ENCODE measurements at places on chromosomes 12 and 14.

- no peak for DNase-seq
Observed at GRCh38 chr14:72519543-72519942, 374.4 kb downstream of the DPF3 start.

GRCh38 chr12:11477110-11477509 lies 81.7 kb upstream of the PRB2 start:
- no peak for DNase-seq

GRCh38 chr12:20398686-20399085 lies 30.3 kb downstream of the PDE3A start:
- no peak for DNase-seq

GRCh38 chr12:93039062-93039461 lies 110.0 kb upstream of the EEA1 start:
- DNase-seq, result no peak

DNA sequence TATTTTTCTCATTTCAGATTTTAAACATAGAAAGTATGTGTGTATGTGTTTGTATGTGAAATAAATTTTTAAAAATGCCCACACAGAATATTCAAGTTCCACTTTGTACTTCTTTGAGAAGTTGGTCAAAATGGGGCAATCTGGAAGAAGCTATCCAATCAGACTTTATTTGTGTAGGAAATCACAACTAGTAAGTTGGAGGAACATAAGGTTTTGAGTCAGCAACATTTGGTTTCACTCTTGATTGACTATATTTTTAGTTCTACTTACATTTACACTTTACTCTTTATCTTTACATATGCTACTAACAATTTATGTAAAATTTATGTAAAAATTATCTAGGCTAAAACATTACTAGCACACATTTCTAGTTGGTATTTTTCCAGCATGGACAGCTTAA lies 128.1 kb downstream of the ATXN7L3B start:
- DNase-seq, result no peak

DNA sequence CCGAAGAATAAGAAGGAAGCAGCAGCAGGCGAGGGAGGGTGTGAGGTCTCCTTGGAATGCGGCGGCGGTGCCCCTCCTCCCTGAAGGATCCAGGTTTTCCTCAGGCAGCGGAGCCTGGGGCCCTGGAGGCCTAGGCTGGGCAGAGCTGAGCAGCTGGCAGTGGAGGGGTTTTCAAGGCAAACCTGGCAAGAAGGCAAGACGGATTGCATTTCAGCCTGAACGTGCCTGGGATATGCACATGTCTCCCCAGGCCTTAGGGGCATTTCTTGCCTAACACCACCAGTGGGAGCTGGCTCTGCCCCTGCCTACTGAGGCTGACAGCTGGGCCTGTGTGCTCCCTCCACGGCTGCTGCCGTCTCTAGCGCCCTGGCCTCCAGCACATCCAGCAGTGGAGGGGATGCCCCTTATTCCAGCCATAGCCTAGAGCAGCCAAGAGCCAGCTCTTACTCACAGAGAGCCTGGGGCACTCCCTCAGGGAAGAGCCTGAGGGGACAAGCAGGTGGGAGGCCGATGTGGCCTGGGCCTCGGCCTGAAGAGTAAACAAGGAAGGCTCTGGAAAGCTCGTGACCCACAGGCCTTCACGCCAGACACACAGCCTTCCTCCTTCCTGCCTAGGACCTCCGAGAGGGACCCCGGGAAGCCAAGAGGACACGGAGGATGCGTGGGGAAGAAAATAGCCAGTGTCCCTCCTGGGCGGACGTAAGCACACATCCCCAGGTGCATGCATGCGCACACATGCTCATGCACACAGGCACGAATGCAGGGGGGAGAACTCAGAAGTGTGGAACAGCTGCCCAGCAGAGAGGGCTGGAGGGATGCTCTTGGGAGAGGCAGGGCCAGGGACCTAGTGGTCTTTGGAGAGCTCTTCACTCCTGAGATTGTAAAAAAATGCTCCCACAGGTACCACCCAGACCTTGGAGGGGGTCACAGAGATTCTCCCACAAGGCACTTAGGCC lies 23.0 kb upstream of the EIF2B2 start:
- DNase-seq, result no peak

DNA sequence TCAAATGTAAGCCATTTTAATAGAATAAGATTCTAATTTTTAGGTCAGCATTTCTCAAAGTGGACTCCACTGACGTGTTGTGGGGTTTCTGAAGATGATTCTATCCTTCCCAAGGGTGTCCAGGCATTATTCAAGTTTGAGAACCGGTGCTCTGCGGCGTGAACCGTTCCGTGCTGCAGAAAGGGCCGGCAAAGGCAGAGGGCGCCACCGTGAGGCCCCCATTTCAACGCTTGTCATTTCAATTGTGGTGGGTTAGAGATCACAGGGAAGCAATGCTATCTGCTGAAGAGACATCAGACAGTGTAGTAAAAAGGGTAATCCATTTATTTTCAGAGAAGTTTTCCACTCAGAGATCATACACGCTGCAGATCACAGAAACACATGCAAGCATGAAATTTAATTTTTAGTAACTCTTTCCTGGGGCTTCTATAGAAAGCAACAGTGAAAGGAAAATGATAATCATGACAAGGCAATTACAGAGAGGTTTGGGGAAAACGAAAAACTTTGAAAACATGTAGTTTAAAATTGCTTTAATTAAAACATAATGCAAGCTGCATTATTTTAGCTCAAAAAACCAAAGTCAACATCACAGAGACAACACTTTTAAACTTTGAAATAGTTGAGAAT lies 201.7 kb downstream of the EXOC5 start:
- DNase-seq, result no peak

DNA sequence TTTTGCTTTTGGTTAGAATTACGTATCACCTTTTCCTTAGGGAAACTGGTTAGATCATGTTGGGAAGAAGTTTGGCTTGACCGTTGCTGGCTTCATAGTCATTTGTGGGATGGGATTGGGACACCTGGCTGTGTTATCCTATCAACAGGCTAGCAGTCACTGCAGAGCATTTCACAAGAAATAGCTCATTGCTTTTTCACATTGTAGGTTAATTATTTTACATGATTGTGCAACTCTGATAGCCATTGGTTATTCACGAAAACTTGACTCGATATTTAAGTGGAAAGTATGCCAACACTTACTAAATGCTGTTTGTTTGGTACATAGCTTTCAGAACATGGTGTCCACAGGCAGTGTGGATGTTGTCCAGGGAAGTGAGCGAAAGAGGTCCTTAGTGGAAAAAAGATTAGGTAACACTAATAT lies 89.4 kb downstream of the NKX2-1 start:
- DNase-seq, result no peak

DNA sequence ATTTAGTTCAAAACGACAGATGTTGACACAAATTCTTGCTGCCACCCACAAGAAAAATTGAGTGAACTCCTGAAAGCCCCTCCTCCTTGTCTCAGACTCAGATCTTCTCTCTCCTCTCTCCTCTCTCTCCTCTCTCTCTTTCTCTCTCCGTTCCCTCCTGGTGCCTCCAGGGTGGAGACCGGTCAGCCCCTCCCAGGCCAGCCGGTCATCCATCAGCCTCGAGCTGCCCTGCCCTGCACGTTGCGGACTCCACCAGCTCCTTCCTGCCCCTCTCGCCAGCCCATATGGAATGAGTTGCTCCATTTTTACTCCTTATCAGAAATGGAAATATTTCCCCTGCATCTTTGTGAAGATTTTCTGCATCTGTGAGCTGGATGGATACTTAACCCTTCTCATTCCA lies 103.8 kb downstream of the TBX5 start:
- DNase-seq, result no peak

DNA sequence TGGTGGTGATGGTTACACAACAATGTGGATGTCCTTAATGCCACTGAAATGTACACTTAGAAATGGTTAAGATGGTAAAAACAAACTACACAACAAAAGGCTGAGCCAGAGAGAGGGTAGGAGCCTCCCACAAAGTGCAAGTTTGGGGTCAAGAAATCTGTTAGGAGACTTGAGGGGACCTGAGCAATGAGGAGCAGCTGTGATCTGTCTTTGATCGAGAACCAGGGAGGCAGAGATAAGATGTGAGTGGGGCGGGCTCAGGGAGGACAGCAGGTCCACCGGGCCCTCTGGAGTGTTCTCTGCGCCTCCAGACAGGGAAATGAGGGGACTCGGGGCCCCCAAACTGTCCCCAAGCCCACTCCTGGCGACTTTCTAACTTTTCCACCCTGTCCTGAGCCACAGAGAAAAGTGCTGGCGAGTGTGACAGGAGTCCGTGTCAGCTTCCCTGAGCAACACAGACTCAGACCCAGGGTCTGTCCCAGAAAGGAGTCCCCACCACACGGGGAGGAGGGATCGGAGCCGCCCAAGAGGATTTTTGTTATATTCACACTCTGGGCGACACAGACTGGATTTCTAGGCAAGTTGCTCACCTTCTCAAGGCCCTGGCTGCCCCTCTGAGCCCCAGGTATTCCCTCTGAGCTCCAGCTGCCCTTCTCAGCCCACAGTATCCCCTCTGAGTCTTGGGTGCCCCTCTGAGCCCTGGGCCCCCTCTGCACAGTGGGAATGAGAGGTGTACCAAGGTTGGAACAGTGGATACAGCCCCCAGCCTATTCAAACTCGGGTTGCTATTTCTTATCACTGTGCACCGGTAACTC lies 11.5 kb upstream of the SCARB1 start:
- DNase-seq, result no peak

GRCh38 chr12:75364919-75365318 lies 26.0 kb upstream of the GLIPR1L2 start:
- peak; percentile 50 for DNase-seq

DNA sequence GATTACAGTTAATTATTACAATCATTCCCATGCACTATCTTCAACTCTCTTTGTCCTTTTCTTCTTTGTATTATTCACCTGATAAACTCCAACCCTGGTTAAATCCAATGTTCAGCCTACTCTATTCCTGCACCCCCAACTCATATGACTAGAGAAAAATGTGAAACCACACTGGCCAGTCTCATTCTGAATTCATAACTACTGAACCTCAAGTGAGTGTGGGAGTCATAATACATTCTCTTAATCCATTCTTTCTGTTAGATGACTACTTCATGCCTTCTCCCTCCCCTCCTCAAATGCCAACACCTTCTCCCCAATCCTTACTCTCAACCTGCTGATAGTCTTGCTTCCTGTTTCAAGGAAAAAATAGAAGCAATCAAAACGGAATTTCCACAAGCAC lies 22.3 kb upstream of the ITPR2 start:
- no peak for DNase-seq

DNA sequence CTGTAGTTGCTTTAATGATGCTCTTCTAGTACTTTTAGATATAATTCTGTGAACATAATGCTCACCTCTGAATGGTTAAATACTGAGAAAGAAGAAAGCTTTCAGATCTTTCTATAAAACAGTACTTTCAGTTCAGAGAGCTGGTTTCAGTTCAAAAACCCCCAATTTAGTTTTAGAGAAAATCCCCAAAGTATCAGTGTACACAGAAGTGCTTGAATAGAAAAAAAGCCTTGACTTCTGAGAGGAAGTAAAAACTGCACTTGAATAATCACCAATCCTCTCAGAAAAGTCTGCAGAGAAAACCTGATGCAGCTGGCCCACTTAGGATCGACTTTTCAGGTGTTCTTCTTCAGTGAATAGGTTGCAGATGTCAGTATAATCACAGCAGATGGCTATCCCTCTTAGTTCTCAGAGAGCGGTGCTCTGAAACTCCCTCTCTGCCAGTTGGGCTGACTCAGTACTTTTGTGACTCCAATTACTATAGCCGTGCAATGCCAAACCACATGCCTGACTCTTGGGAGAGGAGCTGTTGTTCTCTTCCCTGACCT lies 616.3 kb downstream of the LRFN5 start:
- DNase-seq, result no peak

DNA sequence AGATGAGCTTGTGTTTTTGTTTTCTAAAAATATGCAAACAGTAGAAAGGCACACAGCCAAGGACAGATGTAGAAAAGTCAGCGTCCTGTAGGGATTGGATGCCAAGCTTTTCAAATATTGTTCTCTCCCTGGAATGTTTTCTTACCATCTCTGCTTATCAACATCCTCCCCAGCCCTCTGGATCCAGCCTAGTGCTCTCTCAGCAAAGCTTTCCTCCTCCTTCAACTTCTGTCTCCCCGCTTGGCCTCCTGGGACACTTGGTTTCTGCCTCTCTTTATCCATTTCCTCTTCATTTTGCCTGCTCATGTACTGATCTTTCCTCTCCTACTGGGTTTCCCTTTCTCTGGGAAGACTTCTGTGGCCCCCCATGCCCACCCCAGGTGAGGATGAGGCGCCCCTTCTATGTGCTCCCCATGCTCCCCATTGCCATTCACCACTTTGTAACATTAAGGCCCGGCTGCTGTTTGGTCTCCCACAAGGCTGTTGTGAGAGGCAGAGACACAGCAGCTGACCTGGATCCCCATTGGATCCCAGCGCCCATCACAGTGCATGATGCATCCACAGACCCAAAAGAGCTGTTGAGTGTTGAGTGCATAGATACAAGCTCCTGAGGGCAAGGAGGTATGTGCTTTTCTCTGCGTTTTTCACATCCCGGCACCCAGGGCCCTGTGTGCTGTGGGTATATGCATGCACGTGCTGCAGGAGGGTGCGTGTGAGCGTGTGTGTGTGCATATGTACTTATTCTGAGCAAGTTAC lies 38.2 kb downstream of the EVL start:
- no peak for DNase-seq

GRCh38 chr12:93773122-93773871 lies 96.1 kb downstream of the CRADD start:
- peak; percentile 74 for DNase-seq

- no peak for DNase-seq
Observed at GRCh38 chr14:105859717-105860614, 333.6 kb downstream of the TMEM121 start.

- DNase-seq, result peak; percentile 78
Observed at GRCh38 chr12:106288494-106289195, 13.9 kb upstream of the TCP11L2 start.

DNA sequence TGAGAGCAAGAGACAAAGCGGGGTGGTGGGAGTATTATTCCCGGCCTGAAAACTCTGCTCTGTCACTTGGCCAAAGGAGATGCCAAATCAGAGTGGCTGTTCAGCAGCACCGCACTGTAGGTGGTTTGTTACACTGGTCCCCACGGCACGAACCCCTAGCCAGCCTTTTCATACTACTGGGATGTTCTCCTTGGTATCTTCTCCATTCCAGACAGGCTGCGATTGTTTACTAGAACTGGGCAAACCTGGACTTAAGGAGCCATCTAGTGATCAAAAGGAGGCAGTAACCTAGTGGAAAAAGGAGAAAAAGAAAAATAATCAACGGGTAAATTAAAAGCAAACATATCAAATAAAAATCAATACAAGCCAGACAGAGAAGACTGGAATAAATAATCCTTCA lies 58.9 kb upstream of the TMTC2 start:
- no peak for DNase-seq

GRCh38 chr14:90294872-90295271 lies 36.9 kb downstream of the NRDE2 start:
- DNase-seq, result peak; percentile 26

- DNase-seq, result no peak
Observed at GRCh38 chr14:22887990-22888378, 5.0 kb downstream of the REM2 start.

GRCh38 chr14:75647640-75648039 lies 13.0 kb downstream of the ERG28 start:
- DNase-seq, result no peak
